ENCODE measurements at places on chromosomes 12 and 14.
A peak's percentile ranks its signal among the peaks of the same experiment; 100 is the strongest.

GRCh38 chr12:1041478-1041877, 50.5 kb downstream of the ERC1 start:
- DNase-seq: no peak

- no peak for DNase-seq
These were observed 1.7 kb downstream of the CDK17 start for GRCh38 chr12:96398424-96399119.

GRCh38 chr14:99267837-99268781, 3.9 kb downstream of the BCL11B start:
- DNase-seq: no peak

DNA sequence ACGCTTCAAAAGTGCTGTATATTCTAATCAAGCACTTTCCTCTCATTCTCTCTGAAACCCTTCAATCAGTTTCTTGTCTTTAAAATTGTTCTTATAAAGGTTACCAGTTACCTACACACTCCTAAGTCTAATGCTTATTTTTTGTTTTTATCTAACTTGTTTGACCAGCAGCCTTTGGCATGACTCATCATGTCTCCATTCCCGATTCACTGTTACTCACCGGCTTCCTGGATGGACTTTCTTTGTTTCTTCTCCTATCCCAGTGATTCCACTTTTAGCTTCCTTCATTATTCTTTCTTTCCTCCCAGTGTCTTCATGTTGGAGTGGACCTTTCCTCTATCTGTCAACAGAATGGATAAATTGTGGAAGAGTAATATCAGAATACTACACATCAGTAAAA, 368.6 kb upstream of the CCDC196 start:
- DNase-seq: no peak

DNA sequence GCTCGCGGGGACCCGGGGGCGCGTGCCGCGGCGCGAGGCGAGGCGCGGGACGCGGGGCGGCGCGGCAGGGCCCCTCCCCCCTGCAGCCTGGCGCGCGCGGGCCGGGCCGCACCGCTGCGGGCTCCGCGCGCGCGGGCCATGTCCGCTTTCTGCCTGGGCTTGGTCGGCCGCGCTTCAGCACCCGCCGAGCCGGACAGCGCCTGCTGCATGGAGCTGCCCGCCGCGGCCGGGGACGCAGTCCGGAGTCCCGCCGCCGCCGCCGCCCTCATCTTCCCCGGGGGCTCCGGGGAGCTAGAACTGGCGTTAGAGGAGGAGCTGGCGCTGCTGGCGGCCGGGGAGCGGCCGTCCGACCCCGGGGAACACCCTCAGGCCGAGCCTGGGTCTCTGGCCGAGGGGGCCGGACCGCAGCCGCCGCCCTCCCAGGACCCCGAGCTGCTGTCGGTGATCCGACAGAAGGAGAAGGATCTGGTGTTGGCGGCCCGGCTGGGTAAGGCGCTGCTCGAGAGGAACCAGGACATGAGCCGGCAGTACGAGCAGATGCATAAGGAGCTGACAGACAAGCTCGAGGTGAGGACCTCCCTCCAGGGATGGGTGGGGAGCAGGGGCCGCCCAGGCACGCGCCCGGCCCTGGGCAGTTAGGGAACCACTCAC, 820 bp downstream of the BICDL1 start:
- DNase-seq: peak; percentile 45

- no peak for DNase-seq
These were observed 181.7 kb upstream of the ARID2 start for GRCh38 chr12:45547822-45548221.

DNA sequence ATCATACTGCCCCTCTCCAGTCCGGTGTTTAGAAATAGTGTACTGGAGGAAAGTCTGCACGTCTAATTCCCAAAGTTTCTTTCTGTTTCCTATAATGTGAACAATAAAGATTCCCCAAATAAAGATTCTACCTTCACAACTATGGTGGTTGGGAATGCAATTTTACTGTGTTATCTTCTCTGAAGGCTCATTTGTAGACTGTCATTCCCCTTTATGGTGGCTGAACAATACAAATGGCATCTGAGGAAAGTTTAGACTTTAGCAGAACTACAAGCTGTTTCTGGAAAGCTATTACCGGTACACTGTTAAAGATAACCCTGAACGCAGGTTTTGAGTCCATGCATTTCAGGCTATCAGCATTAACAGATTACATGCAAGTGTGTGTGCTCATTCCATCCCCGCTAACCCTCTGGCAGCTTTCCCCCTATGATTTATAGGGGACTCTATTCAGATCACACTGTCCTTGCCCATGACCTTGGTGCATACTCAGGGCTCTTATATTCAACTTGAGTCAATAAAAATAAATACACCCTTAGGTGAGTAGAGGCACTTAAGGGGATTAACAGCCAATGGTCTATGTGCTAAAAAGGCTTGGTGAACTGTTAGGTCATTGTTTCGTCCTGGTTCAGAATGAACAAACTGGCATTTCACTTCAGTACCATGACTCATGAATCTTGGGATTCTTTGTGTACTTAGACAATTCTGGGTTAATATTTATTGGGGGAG, 60.7 kb upstream of the PYGL start:
- no peak for DNase-seq

- DNase-seq: no peak
These were observed 63.4 kb downstream of the ANO2 start for GRCh38 chr12:5881666-5882065.

DNA sequence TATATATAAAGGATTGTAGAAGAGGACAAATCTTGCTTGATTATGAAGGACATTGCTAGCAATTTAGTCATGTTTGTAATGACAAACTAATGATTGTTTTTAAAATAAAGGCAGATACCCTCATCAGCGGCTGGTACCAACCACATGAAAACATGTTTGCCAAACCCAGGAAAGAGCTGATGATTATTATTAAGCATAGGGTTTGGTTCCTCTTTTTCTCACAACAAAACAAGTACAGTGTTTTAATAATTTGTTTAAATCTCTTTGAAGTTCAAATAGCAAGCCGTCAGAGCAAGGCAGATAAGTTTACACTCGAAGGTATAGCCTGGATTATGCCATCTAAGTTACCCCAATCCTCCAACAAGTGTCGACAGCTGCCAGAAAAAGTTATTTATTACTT, 5.3 kb upstream of the SINHCAF start:
- DNase-seq: no peak

- DNase-seq: no peak
These were observed 172.2 kb downstream of the PRKD1 start for GRCh38 chr14:29755311-29756018.

DNA sequence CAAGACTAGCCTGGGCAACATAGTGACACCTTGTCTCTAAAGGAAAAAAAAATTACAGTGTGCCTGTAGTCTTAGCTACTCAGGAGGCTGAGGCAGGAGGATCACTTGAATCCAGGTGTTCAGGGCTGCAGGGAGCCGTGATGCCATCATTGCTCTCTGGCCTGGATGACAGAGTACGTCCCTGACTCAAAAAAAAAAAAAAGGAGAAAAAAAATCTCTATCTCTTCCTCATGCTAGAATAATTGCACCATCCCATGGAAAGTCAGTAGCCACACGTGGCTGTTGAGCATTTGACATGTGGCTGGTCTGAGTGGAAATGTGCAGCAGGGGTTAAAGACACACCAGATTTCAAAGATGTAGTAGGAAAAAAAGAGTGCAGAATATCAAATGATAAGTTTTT, 3.8 kb downstream of the RILPL1 start:
- DNase-seq: no peak

All from T-helper 22 cell (primary cell).